ENCODE measurements at places on chromosomes 2 and 18.

DNA sequence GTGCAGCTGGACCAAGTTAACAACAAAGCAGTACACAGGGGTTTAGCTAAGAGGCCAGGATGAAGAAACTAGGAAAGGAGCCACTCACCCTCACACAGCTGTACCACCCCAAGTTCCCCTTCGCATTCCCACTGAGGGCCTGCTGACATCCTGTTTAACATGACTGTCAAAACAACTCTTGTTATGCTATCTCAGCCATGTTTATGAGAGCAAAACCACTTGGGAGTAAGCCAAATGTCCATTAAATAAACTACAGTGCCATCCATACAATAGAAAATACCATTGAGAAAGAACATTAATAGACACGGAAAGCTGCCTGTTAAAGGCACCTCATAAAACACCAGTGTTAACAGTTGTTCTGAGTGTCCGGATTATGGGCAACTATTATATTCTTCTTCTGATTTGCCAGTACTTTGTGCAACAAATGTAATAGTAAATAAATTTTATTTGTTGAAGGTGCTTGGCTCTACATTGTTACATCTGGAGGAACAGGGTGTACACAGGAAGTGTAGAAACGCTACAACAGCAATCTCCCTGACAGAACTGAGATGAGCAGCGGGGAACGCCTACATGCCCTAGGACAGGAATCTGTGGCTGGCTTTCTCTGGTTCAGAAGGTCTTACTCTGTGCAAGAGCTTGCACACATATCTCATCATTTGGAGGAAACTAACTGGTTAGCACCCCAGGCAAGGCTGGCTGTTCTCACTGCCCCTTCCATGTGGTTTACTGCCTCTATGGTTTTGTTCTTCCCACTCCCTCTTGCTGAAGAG is 85.6 kb downstream of the EHD3 start:
- DNase-seq: no peak

DNA sequence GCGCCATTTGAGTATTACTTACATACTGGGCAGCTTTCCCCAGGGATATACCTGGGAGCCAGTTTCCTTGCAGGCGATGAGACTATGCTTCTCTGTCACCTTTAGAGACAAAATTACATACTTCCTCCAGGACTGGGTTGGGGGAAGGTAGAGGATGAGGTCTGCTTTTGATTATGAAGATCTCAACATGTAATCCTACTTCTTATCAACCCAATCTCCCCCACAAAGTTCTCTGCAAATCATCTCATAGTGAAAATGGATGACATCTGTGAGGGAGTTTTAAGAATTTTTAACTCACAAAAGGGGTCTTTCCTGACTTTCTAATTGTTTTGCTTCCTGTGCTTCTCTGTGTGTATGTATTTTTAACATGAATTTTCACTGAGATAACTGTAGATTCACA is 81.9 kb downstream of the TMEM131 start:
- DNase-seq: no peak

DNA sequence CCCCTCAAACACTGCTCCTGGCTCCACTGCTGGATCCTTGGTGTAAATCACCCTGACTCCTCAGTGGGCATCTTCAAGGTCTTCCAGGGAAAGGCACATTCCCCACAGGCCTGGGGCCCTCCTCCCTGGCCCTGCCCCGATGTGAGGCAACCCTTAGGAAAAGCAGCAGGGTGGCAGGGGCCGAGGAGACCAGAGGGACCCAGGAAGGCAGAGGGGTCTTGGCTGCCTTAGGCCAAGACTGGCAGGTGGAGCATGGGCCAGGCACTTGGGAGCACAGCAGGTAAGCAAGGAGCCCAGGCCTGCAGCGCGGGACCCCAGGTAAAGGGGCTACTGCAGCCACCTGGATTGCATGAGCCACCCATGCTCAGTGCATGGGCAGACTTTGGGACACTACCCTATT is 96.9 kb downstream of the GYPC start:
- no peak for DNase-seq

DNA sequence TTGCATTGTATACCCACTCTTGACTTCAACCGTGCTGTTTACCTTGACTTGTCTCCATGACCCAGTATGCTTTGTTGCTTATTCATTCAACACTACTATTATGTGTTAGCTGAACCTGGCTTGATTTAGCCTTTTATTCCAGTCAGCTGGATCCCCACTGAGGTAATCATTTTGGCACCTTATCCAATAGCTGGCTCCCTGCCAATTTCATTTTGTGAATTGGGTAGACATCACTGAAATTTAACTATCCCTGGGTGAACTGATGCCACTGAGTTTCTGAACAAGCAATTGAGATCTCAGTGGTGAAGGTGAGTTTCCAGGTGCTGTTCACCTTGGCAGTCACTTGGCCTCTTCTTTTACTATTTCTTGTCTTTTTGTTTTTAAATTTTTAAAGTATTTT is 584.3 kb downstream of the ADCYAP1 start:
- DNase-seq: no peak

DNA sequence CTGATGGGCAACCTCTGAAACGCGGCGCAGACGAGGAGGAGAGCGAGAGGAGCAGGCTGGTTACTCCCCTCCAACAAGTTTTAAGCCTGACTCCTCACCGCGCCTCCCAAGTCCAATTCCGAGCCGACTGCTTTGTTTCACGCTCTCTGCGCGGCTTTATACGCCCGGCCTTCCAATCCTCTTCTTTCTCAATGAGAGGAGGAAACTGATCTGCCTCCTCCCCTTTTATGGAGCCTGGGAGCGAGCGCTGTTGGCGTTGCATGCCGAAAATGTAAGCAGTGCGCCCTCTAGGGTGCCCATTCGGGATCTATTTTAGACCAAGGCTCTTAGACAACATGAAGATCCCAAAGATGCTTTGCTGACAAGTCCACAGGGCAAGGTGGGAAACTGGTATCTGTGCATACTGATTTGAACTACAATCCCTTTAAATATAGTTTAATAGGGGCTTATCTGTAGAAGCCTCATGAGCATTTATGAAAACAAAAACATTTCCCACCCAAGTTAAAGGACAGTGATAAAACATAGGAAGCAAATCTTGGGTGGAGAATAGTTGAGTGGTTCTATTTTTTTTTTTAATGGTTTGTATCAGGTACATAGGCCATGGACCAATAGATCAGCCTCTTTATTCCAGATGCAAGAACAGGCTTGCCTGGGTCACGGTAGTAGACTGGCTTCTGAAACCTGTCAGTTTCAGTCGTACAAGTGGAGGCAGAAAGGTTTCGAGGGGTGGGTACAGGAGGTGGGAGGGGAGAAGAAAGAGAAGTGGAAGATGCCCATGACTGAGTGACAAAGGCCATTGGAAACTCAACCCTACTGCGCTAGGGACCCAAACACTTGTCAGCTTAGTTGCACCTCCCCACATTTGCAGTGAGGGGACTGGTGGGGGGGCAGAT is at the start of gene RND3:
TSS of gene RND3 (minus strand) at position 131 of the 893 bp plus-strand sequence. CDS start 250 bp downstream, outside the sequence.
- DNase-seq: peak; percentile 99

GRCh38 chr18:8747440-8747937 is 42.1 kb downstream of the MTCL1 start:
- no peak for DNase-seq

GRCh38 chr2:6941299-6942046 is 24.3 kb downstream of the RNF144A start:
- DNase-seq: no peak

- peak; percentile 47 for DNase-seq
These were observed 456 bp downstream of the DOK1 start for GRCh38 chr2:74554820-74555531.

- DNase-seq: no peak
These were observed 69.5 kb downstream of the EPAS1 start for GRCh38 chr2:46366668-46367052.

DNA sequence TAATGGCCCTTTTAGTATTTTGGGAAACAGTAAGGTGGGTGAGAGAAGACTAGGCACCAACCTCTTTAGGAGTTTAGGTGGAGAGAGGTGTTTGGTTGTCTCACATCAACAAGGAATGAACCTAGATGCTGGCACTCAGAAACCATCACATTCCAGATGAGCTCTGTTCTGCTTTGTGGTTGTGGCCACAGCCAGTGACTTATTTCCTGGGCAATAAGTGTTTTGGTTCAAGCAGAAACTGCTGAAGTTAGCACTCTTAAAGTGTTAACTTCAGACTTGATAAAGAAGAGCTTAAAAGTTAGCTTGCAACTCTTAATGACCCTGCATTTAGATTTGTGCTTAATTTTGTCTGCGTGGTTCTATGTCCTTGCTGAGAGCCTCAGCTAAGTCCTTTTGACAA is 929.2 kb downstream of the SLC4A3 start:
- DNase-seq: no peak

DNA sequence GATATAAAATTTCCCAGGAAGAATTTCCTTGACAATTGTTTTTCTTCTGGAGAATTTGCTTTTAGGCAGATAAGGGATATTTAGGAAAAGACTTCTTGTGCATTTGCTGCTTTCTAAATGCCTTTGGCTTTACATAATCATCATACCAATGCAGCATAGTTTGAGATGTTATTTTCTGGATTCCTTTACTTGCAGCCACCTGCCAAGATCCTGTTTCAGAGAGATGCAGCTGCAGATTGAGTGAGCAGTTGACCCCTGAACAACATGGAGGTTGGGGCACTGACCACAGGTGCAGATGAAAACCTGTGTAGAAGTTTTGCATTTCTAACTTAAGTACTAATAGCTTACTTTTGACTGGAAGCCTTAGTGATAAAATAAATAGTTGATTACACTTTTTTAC is 257.9 kb downstream of the RPIA start:
- no peak for DNase-seq

GRCh38 chr2:215489288-215489848 is 53.5 kb upstream of the FN1 start:
- no peak for DNase-seq

- no peak for DNase-seq
These were observed 863.2 kb downstream of the SUCLG1 start for GRCh38 chr2:83595926-83596325.

DNA sequence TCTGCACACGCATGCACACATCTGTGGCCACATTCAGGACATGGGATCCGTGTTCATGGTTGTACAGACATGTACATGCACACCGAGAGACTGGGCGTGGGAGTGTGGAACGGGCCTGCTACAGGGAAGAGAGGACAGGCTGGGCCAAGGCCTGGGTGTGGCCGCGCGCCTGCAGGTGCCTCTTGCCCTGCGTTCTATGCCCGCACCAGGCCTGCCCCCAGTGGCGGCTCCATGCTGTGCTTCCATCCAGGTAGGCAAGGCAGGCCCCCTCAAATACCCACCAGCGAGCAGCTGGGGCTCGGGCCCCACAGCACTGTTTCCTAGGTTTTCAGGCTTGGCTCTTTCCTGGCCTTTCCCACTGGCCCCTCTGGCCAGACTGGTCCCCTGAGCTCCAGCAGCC is 15.5 kb upstream of the PTMA start:
- no peak for DNase-seq

DNA sequence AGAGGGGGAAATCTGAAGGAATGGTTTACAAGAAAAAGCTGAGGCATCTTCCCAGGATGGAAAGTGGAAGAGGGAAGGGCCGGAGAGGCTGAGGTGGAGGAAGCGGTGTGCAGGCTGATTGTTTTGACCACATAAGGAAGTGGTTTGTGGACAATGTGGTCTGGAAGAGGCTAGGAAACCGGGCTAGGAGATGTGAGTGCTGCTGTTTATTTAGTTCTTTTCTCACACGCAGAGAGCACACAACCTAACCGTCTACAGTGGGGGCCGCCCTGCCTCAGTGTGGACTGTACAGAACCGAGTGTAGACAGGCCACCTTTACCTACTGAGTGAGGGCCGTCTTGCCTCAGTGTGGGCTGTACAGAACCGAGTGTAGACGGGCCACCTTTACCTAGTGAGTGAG is 251.7 kb upstream of the PXDN start:
- no peak for DNase-seq

DNA sequence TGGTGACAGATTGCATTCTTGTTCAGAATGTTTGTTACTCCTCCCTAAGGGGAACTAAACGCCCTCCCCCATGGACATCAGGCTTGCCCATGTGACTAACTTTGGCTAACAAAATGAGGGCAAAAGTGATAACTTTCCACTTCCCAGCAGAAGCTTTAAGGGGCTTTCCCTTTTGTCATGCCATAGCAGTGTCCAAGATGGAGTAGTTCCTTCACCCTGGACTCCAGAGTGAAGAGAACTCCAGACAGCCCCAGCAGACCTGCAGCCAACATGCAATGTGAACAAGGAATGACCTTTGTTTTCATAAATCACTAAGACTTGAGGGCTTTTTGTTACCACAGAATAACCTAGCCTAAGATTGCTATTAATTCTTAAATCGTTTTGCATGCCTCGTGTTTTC is 163.5 kb downstream of the ZEB2 start:
- DNase-seq: no peak

DNA sequence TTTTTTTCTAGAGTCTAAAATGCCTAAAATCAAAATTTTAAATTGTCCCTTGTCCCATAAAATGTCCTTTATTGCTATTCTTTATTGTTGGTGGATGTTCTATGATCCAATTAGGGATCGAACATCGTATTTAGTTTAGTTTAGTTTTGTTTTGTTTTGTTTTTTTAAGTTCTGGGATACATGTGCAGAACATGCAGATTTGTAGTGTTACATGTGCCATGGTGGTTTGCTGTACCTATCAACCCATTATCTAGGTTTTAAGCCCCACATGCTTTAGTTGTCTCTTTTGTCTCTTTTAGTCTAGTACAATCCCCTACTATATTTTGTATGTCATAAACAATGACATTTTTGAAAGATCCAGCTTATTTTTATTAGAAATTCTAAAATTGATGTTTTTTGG is 8.8 kb upstream of the DSG1 start:
- DNase-seq: no peak

Measured in NCI-H2227 treated with DMSO at 0.1 percent for 48 hours (cell line).